ENCODE measurements at places on chromosomes 5 and 9.

- DNase-seq: no peak
Observed at GRCh38 chr9:123096987-123097386, 63.5 kb downstream of the GPR21 start.

GRCh38 chr9:34647084-34647403 is 569 bp downstream of the GALT start:
- no peak for DNase-seq

GRCh38 chr5:65482296-65482735 is 596 bp upstream of the ADAMTS6 start:
- DNase-seq: no peak

DNA sequence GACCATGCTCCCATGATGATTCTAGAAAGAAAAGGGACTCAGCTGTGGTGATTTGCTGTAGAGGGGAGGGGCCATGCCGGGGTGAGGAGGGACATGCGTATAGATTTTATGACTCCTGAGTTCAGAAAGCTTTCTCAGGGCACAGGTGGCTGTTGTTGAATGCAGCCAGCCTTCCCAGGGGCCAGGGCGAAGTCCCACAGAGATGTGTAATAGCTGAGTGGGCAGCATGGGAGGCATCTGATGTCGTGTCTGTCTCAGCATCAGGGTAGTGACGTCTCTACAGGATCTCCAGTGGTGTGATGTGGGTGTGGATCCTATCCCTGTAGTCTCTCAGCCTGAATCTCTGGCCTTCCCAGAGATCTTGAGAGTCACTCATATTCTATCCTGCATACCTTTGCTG is 7.8 kb upstream of the BOD1 start:
- DNase-seq: no peak

DNA sequence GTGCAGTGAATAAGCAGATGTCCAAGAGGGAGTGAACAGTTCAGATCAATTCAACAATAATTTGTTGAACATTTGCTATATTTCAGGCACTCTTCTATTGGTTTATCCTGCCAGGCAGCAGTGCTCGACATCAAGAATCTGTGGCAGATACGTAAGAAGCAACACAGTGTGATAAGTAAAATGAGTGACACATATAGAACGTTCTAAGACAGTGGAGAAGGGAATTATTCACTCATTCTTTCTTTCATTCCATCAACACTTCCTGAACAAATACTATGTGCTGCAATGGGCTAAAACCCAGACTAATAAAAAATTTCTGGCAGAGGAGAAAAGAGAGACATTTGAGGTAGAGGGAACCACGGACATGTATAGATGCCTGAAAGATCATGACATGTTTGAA is 89.9 kb upstream of the GLIS3 start:
- DNase-seq: no peak

Data from body of pancreas (tissue), 4 donors.